Activated naive CD4-positive, alpha-beta T cell treated with anti-CD3 and anti-CD28 coated beads, Interleukin-2, amount 10 ng/mL, durations not matched to agents 7 days and 5 days (primary cell): ENCODE measurements at places on chromosomes 5 and 9.
A peak's percentile ranks its signal among the peaks of the same experiment; 100 is the strongest.

DNA sequence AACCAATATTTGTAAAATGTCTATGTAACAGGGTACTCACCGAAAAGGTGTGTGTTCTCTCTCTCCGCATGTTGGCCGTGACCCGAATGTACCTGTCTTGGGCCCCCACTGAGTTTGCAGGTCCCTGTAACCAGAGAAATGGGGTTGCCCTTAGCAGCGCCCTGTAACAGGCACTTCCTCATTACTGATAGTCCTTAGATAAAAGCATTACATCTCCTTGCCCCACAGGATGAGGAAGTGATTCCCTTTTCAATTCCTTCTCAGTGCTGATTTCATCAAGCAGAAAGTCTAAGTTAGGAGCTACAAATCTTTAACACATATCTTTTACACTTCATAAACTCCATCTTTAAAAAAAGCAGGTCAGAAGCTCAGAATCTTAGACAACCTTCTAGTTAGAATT, 15.2 kb upstream of the HMHB1 start:
- no peak for DNase-seq

DNA sequence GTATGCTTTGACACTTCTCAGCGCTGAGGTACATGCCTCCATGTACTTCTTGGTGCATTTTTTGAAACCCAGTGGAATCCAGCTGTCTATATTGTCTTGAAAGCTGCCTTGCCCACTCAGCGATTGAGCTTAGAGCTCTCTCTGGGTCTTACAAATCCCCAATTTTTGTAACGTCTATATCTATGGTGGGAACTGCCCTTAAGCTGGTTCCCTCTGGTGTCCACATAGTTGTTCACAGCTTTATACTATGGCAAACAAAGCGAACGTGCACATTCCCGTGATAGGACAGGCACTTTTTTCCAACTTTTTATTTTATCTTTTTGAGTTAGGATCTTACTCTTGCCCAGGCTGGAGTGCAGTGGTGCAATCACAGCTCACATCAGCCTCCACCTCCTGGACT, 20.9 kb downstream of the CDHR2 start:
- DNase-seq = no peak

DNA sequence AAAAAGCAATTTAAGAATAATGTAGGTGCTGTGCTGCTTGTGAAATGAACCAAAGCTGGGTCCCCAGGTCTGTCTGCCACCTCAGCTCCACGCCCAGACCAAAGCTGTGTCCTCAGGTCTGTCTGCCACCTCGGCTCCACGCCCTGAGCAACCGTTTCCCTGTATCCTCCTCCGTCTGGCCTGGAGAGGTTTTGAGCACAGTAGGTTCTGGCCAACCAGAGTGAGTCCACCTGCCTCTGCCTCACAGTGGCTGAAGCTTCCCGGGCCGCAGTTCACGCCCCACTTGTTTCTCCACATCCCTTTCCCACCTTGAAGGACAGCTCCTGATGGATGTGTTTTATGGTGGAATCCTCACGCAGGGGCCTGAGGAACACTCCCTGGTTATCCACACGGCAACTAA, 120.5 kb downstream of the ADAMTS2 start:
- peak; percentile 11 for DNase-seq

- DNase-seq = no peak
These were observed 358.7 kb upstream of the KLF4 start for GRCh38 chr9:107847978-107848964.

GRCh38 chr5:32223972-32224609, 50.0 kb upstream of the GOLPH3 start:
- DNase-seq = no peak

DNA sequence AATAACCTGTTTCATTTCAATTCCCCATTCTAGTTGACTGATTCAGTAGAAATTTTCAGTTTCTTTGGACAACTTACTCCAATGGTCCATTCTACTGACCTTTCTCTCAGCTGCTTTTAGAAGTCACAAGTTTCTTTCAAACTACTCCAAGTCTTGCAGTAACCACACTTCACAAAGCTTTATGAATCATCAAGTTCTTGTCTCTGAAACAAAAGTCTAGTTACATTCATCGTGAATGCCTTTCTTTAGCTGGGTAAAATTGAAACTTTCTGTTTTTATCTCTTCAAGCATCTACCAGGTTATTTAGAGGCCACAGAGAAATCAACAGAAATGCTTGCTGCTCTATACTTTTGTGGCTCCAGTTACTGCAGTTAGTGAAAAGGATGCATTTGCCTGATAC, 405.4 kb downstream of the TMEM232 start:
- DNase-seq = no peak

DNA sequence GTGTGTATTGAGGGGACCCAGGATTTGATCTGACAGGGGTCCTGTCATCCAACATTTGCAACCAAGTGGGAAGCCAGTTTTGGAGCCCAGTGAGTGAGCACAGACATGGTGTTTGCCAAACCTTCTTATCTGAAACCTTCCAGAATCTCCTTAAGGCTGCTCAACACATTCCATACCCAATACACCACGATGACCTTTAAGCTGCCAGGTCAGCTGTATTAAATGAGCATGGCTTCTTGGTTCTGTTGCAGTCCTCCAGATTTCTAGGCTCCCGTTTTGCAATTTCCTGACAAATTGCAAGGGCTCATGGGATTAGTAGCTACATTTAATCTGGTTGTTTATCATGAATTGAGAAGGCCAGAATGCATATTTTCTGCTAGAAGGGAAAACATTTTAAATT, 124.2 kb upstream of the ATP10B start:
- DNase-seq = no peak

GRCh38 chr5:74122175-74122574, 496.2 kb downstream of the ARHGEF28 start:
- DNase-seq = no peak

GRCh38 chr5:123505633-123506032, 6.3 kb upstream of the CSNK1G3 start:
- DNase-seq = no peak

DNA sequence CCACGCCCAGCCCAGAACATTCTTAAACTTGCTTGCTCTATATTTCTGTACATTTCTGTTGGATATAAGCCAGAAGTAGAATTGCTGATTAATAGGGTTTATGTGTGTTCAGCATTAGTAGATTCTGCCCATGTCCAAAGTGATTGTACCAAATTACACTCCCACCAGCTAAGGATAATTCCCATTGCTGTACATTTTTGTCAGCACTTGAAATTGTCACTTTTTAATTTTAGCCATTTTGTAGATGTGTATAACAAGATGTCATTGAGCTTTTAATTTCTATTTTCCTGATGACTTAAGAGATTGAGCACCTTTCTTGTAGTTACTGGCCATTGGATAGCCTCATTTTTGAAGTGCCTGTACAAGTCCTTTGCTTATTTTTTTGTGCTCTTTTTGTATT, 46.4 kb downstream of the AQP7 start:
- no peak for DNase-seq

DNA sequence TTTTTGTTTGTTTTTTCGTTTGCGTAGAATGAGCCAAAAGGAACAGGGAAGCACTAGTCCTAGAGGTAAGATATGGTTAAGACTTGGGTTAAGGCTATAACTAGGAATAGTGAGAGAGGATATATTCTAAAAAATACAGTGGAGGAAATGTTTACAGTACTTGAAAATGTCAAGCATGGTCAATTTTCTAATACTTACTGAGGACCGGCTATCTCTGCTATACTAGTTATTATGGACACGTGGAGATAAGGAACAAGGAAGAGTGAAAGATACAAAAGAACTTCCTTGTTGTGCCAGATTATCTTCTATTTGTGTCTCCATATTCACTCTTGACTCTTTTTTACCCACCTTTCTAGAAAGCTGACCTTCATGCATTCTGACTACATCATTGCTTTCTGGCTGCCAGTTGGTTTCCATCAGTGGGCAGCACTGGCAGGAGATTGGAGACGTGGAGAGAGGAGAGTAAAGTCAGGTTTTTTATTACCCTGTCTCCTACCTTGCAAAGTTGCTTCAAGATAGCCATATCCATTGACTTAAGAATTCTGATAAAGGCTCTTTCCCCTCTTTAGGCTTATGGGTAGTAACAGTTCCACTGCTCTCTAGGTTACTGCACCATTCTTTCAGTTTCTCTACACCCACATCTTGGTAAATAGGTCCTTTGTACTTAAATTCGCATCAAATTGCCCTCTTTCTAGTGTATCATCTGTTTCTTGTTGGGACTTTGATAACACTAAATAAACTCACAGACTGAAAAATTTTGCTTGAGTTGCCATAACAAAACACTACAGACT, 9.0 kb upstream of the RFX3 start:
- DNase-seq = no peak

- no peak for DNase-seq
These were observed 262.7 kb downstream of the DEPDC1B start for GRCh38 chr5:60437308-60437707.

DNA sequence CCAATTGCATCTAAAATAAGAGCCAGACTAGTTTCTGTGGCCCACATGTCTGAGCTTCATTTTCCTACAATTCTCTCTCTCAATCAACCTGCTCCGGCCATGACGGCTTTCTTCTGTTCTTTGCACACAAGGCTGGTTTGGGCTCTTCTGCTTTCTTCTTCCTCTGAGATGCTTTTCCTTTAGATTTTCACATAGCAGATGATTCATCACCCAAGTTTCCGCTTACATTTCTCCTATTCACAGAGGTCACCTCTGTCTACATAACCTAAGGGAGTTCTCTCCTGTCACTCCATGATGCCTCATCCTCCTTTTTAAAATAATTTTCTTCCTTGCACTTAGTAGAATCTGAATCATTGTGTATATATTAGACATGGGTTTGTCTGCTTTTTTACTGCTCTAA, 334.6 kb upstream of the TUSC1 start:
- DNase-seq = no peak

- no peak for DNase-seq
These were observed 131.7 kb upstream of the GPR151 start for GRCh38 chr5:146647656-146648199.

GRCh38 chr5:1797103-1797800, 2.4 kb downstream of the MRPL36 start:
- no peak for DNase-seq

- no peak for DNase-seq
These were observed 664.2 kb upstream of the ZNF608 start for GRCh38 chr5:125410537-125411070.

- DNase-seq = no peak
These were observed 156.0 kb downstream of the OLFM1 start for GRCh38 chr9:135243201-135244190.

- no peak for DNase-seq
These were observed 2.5 kb downstream of the TGFBR1 start for GRCh38 chr9:99107421-99107820.

DNA sequence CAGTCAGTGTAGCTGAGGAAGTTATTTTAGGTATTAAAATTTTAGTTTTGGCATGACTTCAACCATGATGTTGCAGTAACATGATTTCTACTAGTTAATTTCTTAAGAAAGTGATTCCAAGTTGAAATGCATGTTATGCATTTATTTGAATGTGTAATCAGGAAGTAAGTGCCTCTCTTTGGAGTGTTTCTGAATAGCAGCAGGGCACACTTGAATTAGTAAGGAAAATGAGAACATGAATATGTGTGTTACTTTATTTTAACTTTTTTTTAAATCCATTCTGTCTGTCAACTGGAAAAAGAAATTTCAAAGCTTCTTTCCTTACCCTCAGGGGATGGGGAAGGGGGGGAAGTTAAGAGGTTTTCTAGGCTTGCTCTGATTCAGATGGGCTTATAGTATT, 40.4 kb downstream of the CTNNA1 start:
- no peak for DNase-seq

DNA sequence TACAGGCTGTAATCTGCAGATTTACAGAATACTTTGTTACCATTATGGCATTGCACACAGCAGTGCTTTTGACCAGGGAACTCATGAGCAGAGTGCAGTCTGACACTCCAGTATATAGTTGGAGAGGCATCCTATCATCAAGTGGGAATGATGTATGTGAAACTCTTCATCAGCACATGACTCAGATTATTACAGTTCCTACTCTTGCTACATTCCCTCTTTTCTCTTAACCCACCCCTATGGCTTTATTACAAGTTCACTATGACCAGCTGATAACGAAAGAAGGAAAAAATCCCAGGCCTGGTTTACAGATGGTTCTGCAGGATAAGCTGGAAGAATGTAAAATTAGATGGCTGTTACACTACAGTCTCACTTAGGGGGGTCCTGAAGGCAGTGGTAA, 385.9 kb downstream of the RASEF start:
- DNase-seq = no peak

- no peak for DNase-seq
These were observed 359.1 kb upstream of the IRX4 start for GRCh38 chr5:2241842-2242241.

GRCh38 chr9:111661150-111661801, at the start of gene GNG10:
GNG10 (plus strand) TSS chr9:111661605; CDS start chr9:111661635, 30 bp downstream.
- peak; percentile 78 for DNase-seq
